ENCODE measurements at places on chromosomes 1 and 21.

GRCh38 chr1:14142397-14143100, 442.6 kb downstream of the PRDM2 start:
- no peak for DNase-seq

- DNase-seq, result no peak
These were observed 11.7 kb upstream of the SMG7 start for GRCh38 chr1:183460596-183460995.

- no peak for DNase-seq
These were observed 26.9 kb upstream of the SYNC start for GRCh38 chr1:32729254-32730046.

DNA sequence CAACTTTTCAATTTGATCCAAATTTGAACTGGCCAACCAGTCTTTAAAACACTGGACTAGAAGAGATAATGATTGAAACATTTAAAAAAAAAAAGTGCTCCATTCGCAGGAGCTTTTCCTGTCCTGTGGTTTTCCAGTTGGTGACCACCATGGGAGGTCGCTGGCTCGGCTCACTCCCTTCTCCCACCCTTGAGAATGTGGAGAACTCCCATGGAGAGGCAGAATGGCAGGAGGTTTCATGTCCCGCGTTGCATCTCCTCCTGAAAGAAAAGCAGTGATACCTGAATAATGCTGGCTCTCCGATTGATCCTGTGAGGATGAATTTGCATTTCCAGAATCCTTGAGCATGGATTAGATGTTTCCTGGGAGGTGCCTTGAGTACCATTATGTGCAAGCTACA, 16.5 kb upstream of the MPZL1 start:
- no peak for DNase-seq

GRCh38 chr1:182718311-182718710, 33.9 kb upstream of the RGS8 start:
- DNase-seq, result no peak

DNA sequence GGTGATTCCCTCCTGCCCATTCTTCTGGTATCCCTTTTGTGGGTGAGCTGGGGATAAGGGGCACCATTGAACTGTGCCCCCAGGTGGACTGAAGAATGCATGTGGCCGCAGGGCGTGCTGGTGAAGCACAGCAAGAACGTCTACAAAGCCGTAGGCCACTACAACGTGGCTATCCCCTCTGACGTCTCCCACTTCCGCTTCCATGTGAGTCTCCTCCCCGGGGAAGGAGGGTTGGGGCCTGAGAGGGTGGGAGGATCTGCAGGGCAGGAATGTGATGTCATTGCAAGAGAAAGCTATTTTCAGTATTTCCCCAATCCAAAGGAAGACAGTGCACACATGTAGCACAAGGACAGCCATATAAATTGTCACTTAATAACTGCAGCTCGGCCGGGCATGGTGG, 7.5 kb upstream of the KPNA6 start:
- DNase-seq, result peak; percentile 35

GRCh38 chr1:219544163-219544846, 68.6 kb downstream of the ZC3H11B start:
- DNase-seq, result no peak

- DNase-seq, result no peak
These were observed 49.0 kb downstream of the NRIP1 start for GRCh38 chr21:15015622-15016471.

GRCh38 chr1:42173155-42173933, 8.8 kb upstream of the GUCA2A start:
- DNase-seq, result peak; percentile 50

GRCh38 chr1:42721926-42722325, 18.1 kb downstream of the CLDN19 start:
- DNase-seq, result no peak

DNA sequence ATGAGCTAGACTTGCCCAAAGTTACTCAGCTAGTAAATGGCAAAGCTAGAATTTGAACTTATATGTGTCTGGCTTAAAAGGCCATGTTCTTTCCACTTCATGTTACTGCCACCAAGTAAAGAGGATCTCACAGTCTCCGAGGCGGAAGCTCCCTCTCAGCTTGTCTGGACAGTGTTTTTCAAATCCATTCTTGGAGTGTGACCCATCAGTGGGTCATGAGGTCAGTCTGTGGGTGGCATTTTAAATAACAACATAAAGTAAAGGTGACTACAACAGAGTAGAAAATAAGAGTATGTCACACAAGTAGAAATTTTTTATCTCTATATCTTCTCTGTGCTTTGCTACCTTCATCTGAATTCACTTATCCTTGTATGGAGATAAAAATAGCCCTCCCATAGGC, 3.2 kb upstream of the HMGB4 start:
- DNase-seq, result no peak

GRCh38 chr1:247118946-247119446, 14.8 kb upstream of the ZNF669 start:
- DNase-seq, result no peak

DNA sequence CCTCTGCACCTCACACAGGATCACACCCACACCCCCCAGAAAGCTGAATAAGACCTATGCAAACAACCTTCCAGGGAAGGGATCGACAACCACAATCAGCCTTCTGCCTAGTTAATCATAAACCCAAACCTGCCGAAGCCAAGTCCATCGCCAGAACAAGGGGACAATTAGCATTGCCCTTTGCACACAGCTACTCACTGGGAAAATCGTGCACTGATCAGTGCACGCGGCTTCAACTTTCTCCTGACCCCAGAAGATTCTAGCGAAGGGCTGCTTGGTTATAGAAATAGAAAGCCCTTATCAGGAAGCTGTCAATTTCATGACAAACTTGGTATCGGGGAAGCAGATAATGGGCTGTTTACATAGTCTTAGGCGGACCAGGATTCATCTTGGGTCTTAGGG, 29.5 kb downstream of the RUNX1 start:
- DNase-seq, result no peak

DNA sequence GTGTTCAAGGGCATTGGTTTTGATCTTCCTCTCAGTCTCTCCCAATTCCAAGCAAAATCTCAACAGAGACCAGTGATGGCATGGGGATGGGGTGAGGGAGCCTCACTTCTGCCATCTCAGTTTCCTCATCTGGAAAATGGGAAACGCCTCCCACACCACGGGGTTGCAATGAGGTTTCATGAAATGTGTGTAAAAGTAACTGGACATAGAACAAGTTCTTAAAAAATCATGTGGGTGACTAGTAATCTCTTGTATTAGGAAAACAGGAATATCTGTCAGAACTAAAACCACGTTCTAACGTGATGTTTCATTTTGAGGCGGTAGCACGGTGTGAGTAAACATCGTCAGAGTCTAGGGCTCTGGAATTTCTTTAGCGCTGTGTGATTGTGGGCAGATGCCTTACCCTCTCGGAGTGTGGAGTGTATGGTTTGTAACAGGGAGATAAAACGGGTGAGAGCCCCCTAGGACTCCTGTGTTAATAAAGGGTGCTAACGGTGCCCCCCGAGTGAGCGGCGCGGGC, 55.5 kb upstream of the DNAJC6 start:
- DNase-seq, result no peak

DNA sequence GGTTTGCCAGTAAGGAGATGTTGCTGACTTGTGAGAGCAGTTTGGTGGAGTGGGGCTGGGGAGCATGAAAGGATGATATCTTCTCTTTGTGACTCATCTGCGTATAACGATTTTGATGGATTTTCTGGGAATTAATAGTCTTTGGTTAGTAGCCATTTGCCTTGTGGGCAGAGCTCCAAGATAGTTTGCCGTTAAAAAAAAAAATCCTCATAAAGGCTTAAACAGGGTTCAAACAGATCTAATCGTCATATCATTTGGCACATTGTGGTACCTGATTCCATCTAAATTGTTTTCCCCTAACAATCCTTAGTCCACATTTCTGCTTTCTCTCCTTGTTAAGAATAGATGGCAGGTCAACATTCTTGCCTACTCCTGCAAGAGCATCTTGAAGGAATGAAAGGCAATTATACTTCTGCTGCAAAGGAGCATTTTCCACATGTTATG, 168.0 kb downstream of the PPP1R12B start:
- no peak for DNase-seq

GRCh38 chr1:201990427-201990826, 8.0 kb downstream of the RNPEP start:
- no peak for DNase-seq

- no peak for DNase-seq
These were observed 16.6 kb upstream of the BMP8A start for GRCh38 chr1:39474810-39475209.

DNA sequence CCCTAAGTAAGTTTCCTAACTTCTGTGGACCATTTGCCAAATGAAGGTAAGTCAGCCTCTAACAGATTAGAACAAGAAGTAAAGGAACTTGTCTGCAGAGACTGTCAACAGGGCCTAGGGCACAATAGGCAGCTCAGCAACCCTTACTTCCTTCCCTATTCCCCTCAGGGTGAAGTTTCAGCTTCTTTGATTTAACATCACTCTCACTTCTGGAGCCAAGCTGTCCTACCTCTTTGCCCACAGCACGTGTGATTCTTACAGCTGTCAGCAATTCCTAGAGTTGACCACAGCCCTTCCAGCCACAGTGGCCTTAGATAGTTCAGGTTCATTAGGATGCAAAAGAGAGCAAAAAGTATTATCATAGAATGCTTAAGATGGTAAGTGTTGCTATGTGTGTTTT, 7.6 kb upstream of the EIF4G3 start:
- DNase-seq, result peak; percentile 28

- DNase-seq, result no peak
These were observed 97.8 kb downstream of the NGF start for GRCh38 chr1:115240297-115240696.

GRCh38 chr1:29517251-29518086, 281.1 kb downstream of the PTPRU start:
- no peak for DNase-seq

- DNase-seq, result no peak
These were observed 655.2 kb downstream of the LMO4 start for GRCh38 chr1:87983841-87984240.

- no peak for DNase-seq
These were observed 589.7 kb downstream of the DPYD start for GRCh38 chr1:97331165-97331564.

DNA sequence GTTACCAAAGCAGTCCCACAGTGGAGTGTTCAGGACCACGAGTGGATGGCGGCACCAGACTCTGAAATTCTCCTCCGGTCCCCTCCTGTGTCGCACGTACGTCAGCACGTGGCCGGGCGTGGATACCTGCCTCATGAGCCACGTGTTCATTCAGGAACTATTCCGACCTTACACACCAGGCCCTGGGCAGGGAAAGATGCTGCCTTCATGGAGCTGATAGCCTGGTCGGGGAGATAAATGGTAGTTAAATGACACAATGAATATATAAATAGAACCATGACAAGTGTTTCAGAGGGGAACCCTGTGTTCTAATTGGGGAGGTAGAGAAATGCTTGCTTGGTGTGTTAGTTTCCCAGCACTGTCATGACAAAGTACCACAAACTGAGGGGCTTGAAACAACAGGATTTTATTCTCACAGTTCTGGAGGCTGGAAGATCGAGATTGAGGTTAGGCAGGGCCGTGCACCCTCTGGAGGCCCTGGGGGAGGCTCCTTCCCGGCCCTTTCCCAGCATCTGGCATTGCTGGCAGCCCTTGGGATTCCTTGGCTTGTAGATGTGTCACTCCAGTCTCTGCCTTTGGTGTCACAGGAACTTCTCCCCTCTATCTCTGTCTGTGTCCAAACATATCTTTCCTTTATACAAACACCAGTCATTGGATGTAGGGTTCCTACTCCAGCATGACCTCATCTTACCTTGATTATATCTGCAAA, 28.9 kb upstream of the GPR137B start:
- no peak for DNase-seq

GRCh38 chr1:117198097-117198496, 12.6 kb downstream of the VTCN1 start:
- DNase-seq, result no peak

DNA sequence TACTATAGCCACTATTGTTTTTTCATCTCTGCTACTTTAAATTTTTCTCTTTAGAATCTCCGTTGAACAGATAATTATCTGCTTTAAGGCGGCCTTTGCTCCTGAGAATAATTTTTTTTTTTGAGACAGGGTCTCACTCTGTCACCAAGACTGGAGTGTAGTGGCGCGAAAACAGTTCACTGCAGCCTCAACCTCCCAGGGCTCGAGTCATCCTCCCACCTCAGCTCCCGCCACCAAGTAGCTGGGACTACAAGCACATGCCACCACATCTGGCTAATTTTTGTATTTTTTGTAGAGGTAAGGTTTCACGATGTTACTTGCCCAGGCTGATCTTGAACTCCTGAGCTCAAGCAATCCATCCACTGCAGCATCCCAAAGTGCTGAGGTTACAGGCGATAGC, 28.6 kb downstream of the TRIT1 start:
- no peak for DNase-seq
